Stimulated activated naive CD4-positive, alpha-beta T cell treated with Interleukin-2 at 50 U/mL for 16 hours (primary cell): ENCODE measurements at places on chromosomes 7 and 10.

- no peak for DNase-seq
These were observed 30.2 kb downstream of the CHN2 start for GRCh38 chr7:29224726-29225125.

- DNase-seq = no peak
These were observed 2.0 kb upstream of the RNF32 start for GRCh38 chr7:156638443-156639077.

DNA sequence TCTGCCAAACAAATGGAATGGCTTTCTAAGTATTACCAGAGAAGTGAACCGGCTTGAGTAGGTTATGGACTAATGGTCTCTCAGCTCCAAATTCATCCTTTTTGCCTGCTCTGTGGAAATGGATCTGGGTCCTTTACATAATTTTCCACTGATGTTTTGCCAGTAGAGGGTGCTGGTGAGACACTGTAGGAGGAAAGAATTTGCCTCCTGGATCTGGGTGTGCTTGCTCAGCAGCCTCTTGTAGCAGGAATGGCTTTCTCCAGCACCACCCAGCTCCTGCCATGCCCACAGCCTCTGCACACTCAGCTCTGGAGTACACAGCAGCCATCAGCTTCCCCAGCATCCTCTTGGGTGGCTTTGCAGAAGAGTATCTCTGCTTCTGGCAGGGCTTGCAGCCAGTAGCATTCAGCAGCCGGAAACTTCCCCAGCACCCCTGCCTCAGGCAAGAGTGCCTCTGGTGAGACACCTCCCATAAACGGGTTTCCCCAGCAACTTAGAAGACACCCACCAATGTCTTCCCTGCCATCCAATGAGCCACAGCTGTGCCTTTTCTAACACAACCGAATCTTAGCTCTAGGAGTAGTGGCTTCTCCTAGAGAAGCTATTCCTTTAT lies 235.0 kb upstream of the PLPP4 start:
- no peak for DNase-seq

- DNase-seq = no peak
These were observed 55.9 kb downstream of the GRID1 start for GRCh38 chr10:86310702-86311101.

DNA sequence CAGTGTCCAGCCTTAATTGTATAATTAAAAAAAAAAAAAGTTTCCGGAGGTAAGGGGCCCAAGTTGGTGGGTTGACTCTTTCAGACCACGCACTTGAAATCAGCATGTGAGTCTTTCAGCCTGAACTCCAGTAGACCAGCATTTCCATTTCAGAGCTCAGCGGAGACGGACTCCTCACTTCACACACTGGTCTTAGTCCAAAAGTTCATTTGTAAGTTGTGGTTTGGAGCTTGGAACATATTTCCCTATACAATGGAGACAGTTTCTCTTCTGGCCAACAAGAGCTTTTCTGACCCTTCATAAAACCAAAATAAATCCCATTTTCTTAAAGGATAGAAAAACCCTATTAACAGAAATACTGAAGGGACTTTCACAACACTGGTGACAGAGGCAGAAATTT lies 41.0 kb downstream of the ATXN7L1 start:
- no peak for DNase-seq

DNA sequence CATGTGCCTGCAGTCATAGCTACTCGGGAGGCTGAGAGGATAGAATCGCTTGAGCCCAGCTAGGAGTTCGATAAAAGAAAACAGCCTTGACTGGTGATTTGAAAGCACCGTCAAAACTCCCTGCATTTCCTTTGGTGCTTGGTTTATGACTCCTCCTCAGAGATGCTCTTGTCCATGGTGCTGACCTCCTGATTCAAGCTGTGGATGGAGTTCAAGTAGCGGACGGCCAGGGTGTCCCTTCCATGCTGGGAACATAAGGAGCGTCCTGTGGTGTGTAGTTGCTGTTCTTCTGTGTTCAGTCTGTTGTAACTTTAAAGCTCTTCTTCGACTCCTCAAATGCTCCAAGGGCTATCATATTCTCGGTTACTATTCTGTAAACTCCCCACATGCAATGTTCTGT lies 382.5 kb upstream of the KIAA1217 start:
- DNase-seq = no peak

DNA sequence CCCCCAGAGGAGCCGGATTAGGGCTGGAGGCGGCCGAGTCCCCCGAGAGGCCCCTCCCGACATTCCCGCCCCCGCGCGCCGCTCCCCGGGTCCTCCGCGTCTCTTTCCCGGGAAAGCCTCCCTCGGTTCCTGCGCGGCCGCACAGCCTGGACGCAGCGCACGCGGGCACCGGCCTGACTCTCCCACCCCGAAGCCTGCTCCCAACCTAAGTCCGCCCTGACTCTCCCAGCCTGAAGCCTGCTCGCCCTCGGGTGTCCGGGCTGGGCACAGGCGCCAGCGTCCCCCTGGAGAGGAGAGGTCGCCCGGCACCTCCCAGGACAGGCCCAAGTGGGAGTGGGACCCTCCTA lies 441 bp upstream of the VENTX start:
- no peak for DNase-seq

DNA sequence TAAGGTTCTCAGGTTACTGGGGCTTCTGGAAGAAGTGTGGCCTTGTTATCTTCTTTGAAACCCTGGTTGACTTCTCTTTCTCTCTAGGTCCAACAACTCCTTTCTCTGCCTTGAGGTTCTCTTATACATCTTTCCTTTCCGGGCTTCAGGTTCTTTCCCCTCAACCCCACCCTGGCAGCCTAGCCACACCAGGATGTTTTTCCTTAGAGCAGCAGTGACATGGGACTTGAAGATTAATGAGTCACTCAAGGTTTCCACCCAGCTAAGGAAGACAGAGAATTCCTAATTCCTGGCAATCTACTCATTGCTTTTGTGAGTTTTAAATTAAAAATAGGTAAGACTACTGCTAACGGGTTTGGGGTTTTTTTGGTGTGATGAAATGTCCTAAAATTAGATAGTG lies 121.8 kb upstream of the HPS1 start:
- DNase-seq = no peak

DNA sequence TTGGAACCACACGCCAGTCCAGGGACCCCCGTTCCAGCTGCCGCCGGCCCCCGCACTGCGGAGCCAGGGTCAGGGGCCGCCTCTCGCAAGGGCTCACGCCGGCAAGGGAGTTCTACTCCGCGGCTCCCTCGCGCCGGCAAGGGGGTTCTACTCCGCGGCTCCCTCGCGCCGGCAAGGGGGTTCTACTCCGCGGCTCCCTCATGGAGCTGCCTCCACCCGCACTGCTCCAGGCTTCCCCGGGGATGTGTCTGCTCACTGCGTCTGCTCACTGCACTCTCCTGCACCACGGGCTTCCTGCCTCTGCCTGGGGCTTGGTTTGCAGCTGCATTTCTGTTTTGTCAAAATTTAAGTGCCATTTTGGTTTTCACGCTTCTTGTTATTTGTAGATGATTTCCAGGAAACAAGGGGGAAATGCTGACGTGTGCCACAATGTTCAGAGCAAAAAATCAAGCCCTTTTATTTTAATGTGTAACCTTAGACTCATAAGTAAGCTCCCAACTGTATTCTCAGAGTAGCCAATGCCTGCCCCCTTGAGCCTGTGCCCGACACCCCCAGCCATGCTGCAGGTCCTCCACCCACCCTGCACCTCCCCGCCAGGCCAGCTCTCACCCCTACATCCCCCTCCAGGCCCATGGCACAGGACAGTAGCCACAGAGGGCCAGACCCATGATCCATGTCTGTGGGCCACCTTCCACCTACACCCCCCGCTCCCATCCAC lies 246.2 kb downstream of the MAD1L1 start:
- no peak for DNase-seq

- no peak for DNase-seq
These were observed 17.5 kb downstream of the ZNF138 start for GRCh38 chr7:64811767-64812166.

DNA sequence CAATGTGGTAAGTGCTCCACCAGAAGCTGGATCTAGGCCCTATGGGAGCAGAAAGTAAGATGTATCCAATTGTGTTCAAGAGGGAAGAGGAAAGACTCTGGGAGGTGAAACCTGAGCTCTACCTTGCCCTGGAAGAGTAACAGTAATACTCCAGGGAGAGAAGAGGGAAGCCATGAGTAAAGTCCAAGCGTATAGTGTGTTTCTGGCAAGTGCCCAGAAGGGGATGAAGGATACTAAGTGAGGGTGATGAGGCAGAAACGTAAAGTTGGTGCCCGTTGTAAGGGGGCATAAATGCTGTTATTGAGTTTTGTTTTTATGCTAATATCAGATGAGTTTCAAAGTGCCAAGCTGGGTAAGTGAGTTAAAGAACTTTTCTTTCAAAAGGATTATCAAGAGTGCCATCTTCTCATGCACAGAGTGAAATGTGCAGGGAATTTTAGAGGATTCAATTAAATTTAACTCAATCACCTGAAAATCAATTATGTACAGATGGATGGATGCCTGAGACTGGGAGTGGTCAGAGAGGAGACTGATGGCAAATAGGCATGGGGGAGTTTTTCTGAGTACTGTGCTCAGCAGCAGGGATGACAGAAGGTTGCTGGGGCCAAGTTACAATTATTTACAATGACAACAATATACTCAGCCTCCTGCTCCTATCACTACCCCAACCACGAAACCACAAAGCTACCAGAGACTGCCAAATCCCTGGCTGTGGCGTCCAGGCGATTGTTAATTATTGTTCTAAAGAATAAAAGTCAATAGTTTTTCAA lies 123.3 kb upstream of the LAMB4 start:
- DNase-seq = no peak

GRCh38 chr10:101558204-101558603 lies 29.9 kb downstream of the POLL start:
- DNase-seq = no peak

GRCh38 chr7:69706070-69706469 lies 107.8 kb downstream of the AUTS2 start:
- no peak for DNase-seq

- no peak for DNase-seq
These were observed 10.1 kb downstream of the CARD11 start for GRCh38 chr7:3033581-3033980.
